C1 segment of cervical spinal cord (tissue), 14 donors: ENCODE measurements at places on chromosomes 3 and 15.
A peak's percentile ranks its signal among the peaks of the same experiment; 100 is the strongest.

DNA sequence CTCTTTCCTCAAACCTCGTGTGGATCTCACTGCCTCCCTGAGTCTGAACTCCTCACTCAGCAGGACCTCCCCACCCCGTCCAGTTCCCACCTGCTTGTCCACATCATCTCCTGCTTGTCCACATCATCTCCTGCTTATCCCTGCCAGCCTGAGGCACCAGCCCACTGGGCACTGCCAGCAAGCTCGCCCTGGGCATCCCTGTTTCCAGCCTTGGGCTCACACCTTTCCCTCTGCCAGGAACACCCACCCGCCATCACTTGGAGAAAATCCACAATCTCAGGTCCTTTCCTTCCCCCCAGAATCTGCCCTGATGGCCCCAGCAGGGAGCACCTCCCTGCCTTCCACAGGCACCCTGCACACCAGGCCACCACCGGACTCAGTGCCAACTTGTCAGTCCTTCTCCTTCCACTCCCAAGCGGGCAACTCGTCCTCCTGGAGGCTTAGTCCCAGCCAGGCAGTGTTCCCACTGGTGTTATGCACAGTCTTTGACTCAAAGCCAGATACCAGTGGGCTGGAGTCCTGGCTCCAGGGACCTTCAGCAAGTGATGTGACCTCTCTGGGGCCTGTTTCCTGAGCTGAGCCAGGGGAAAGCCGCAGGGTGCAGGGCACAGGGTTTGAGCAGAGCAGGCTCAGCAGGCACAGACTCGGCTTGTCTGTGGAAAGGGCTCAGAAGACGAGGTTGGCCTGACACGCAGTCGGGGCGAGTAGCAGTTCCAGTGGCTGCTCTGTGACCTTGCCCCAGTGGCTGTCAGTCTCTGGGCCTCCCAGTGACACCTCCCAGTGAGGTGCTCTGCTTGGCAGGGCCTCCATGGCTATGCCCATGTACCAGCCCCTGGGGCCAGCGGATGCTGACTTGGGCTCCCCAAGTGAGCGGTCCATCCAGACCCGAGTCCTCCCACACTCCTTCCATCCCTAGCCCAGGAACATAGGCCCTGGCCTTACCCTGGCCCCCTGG, 9.5 kb upstream of the MESP2 start:
- DNase-seq = peak; percentile 9

- DNase-seq = no peak
Measured at GRCh38 chr3:187713504-187713903, 11.1 kb upstream of the RTP2 start.

- DNase-seq = no peak
Measured at GRCh38 chr3:170999737-171000242, 26.7 kb downstream of the SLC2A2 start.

DNA sequence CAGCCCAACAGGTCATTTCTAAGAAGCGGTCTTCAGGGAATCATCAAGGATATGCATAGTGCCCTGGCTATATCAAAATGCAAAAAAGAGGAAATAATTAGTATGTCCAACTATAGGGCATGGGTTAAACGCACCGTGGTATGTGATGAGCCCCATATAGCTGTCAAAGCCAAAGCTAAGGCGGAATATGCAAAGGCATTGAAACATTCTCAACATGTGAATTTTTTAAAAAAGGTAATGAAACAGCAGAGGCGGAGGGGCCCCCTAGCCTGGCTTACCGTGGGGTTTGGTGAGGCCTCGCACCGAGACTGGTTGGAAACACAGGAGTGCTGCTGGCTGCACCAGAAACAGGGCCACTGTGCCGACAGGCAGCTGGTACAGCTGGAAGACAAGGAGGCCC, 23.2 kb downstream of the PLXND1 start:
- DNase-seq = no peak

DNA sequence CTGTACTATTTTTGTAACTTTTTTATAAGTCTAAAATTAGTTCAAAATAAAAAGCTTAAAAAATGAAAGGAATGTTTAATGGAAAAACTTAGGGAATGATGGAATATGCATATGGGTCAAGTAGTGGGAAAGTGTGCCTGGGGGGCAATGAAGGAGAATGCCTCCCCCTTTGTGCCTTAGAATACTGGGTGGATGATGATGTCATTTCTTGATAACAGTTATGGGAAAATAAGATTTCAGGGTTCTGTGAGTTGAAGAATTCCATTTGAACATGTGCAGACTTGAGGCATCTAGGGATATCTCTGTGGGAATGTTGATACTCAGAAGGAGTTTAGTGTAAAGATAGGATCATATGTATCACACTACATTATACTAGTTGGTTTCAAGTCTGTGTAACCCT, 13.8 kb downstream of the WDR93 start:
- no peak for DNase-seq

GRCh38 chr3:125061170-125061569, 5.4 kb upstream of the HEG1 start:
- DNase-seq = no peak

DNA sequence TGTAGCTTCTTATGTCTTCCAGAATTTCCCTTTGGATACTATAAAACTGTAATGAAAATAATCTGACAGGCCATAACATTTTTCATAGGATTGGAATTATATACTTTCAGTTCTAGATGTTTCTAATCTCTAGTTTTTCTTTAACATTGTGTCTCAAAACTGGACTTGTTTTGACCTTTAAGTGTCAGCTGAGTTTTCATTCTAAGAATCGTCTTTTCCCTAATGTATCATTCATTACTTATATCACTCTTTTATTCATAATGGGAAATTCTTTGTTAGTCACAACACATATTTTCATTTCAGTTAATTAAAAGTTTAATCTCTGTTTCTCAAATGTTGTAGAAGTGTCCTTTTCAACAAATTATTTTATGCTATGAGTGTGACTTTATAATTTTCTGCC, 11.9 kb downstream of the GPR171 start:
- DNase-seq = no peak

DNA sequence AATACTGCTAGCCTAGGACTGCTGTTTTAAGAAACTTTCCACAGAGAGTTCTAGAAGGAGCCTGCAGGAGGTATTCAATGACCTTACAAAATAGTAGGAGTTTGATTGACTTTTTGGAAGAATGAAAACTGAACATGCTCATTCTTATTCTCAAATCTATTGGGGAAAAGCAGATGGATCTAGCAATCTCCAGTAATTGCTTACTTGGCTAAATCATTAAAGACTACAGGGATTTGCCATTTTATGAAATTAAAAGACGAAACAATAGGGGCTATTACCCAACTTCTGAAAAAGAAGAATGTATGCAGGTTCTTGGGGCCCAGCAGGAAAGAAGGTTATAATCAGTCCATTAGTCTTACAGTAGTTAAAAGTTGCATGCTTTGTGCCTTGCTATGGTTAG, 29.9 kb upstream of the PEX5L start:
- no peak for DNase-seq

GRCh38 chr3:51710631-51711351, 3.9 kb downstream of the GRM2 start:
- DNase-seq = peak; percentile 14

- DNase-seq = no peak
Measured at GRCh38 chr3:16307832-16308531, 43.0 kb downstream of the OXNAD1 start.

DNA sequence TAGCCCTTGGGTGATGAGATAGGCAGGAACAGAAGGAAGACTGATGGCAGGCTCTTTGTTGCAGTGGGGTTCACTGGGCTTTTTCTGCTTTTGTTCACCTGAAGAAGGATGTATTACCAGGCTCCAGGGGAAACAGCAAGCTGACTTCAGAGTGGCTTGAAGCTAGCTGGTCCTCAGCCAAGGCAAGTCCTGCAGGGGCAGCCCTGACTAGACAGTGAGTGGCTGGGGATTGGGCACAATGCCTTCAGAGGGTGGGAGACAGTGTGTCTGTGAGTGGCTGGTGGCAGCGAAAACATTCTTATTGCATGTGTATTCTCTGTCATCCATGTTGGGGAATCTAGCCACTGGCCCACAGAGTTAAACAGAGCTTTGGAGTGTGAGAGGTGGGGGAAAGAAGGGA, 2.3 kb upstream of the TEX264 start:
- DNase-seq = no peak

GRCh38 chr3:112605285-112605684, 35.7 kb downstream of the CCDC80 start:
- no peak for DNase-seq

GRCh38 chr3:99499235-99500158, 138.9 kb upstream of the COL8A1 start:
- no peak for DNase-seq

DNA sequence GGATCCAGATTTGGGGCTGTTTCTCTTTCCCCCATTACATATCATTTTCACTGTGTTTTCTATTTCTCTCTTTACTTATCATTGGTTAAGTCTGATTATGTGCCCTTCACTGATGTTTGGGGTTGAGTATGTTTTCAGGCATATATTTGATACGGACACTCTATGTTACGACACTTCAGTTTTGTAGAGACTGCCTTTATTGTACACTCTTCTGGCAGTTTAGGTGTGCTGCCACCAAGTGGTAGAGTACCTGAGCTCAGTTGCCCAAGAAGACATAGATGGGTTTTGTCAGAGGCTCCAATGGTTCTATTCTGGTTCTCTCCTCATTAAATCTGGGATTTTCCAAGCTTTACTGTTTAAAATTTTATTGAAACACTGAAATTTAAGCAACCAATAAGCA, 255.0 kb upstream of the ROPN1 start:
- no peak for DNase-seq

DNA sequence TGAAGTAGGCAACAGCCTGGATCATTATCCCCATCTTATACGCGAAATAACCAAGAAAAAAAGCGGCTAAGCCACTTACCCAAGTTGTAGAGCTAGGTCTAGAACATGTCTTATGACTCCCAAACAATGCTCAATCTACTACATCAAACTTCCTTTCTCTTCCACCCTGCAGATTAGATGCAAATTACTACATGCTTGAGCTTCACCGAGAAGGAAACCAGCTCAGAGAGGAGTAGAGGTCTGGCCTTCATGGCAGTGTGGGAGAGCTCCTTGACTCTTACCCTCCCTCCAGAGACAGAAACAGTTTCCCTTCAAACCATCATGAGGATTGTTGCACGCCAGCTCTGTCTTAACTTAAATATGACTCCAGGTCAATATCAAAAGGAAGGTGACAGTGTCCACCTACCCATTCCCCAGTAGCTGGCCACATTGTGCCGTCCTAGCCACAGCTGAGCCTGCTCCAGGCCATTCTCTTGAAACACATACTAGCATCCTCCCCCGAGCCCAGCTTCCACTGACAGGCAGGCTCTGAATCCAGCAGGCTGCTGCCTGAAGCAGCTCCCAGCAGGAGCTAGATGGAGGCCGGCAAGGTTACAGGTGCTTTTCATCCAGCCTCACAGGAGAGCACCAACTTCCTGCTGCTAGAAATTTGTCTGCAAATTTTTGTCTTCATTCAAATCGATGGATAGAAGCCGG, 56.8 kb downstream of the CPN2 start:
- DNase-seq = no peak

GRCh38 chr15:83904107-83905040, 250.5 kb downstream of the ADAMTSL3 start:
- DNase-seq = no peak

DNA sequence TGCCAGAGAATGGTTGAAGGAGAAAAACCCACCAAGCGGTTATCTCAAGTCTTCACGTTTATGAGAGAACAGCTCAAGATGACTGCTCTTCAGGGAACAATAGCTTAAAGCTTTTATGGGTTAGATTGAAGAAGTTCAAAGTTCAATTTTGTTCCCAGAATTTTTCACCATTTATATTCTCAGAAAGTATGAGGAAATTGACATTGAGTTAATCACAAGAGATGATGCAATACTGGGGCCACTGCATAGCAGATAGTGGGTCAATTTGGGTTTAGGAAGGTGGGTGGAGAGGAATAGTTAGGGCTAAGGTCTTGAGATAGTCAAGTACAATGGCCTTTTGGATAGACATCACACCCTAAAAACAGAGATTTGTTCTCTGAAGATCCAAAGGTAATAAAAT, 539.3 kb downstream of the SQOR start:
- no peak for DNase-seq

DNA sequence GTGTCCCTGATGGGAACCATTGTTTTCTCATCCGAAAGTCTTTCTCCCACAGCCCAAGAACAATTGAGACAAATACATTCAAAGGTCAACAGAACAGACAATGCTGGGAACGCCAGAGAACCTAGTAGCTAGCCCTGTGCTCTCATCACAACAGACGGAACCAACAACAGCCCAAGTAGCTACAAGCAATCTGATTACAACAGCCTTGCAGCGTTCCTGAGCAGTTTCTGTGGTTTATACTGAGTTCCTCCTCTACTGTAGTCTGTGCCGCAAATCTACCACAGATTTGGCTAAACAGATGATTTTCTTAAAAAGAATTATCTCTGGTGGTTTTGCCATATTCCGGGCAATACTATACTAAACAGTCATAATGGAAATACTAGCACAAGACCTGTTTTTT, 435.6 kb downstream of the MECOM start:
- DNase-seq = no peak

- no peak for DNase-seq
Measured at GRCh38 chr3:167998253-167998652, 97.5 kb downstream of the GOLIM4 start.

DNA sequence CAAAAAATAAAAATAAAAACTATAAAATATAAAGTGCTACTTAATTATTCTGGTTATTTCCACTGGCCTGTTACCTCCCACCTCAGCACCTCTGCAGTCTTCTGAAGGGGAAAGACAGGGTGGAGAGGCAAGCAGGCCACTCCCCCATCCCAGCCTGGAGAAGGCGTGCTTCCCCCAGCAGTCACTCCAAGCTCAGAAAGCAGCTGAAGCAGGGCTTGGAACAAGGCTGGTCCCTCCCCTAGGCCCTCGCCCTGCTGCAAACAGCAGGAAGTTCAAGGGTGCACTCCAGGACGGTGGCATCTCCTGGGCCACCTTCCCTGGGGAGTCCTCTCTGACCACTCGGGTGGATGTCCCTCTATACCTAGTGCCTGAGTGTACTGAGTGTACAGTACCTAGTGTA, 21.4 kb downstream of the CACNA2D2 start:
- no peak for DNase-seq

GRCh38 chr3:140614001-140614400, 63.9 kb upstream of the TRIM42 start:
- no peak for DNase-seq

DNA sequence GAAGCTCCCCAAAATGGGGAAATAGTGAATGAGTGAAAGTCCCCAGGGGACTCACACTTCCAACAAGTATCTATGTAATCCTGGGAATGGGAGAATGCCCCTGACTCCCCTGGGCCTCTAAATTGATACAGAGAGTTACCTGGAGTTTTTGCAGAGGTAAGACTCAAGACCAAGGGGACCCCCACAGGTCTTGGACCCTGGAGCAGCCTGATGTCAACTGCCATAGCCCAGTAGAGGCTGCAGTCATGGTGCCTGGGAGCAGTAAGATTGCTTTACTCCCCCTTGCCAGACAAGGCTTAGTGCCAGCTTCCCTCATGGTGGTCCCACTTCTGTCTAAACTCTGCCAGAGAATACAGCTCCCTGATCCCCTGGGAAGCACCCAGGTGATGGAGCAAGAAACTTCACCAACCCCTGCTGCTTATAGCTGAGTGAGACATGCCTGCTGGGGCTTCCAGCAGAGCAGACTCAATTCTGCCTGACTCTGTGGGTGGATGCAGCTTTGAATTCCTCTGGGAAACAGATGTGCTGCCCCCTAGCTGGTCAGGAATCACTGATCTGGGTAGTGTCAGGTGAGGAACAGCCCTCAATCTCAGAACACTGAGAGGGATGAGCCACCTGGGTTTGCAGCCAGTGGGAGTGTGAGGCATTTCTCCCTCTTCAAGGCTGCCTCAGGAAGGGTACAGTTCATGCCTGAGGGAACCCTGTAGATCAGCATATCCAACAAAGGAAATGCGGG, 485.9 kb downstream of the NSUN3 start:
- no peak for DNase-seq

GRCh38 chr3:174792864-174793263, 66.3 kb upstream of the NAALADL2 start:
- no peak for DNase-seq

GRCh38 chr3:13095408-13095937, 22.2 kb upstream of the IQSEC1 start:
- DNase-seq = no peak
